ENCODE measurements at places on chromosomes 7 and 10.
A peak's percentile ranks its signal among the peaks of the same experiment; 100 is the strongest.

DNA sequence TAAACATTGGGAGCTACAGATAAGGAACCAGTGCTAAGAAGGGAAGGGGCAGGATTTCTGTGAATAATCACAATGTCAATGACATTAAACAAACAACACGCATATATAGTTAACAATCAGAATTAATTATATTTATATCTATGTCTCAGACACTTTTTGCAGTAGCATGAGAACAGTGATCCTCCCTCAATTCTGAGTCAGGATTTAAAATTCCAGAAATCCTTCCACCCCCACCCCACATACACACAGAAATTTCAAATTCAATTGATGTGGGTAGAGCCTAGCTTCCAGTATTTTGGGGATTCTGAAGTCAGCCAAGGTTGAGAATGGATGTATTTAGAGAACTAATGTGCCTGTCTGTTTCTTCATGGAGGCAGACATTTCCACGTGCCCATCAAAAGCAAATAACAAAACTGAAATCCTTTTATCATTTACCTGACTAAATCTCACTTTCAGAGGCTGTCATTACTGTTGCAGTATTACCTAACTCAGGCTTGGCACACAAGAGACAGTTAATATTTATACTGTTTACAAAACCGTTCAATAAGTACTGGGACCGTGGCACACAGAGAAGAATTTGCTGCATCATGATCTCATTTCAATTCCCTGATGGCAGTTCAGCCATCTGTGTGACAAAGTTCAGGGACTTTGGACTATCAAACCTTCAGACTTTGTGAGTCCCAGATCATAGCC is 116.6 kb upstream of the PALS2 start:
- no peak for DNase-seq

DNA sequence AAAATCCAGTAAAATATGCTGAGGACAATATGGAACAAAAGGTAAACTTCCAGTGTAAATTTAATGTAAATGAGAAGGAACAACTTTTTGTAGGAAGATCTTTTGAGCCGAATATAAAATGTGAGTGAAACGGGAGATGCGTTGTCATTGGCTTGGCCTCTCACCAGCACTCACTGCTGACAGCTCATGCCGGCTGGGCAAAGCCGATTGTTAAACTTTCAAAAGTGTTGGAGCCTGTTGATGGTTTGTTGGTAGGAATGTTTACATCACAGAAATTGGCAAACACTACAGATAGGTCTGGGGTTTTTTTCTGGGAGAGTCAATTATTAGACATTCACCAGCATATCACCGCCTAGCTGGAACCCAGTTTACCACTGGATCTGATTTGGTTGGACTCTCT is 6.1 kb downstream of the PSTK start:
- DNase-seq, result no peak

GRCh38 chr10:113627836-113628235 is 36.0 kb downstream of the NRAP start:
- no peak for DNase-seq

DNA sequence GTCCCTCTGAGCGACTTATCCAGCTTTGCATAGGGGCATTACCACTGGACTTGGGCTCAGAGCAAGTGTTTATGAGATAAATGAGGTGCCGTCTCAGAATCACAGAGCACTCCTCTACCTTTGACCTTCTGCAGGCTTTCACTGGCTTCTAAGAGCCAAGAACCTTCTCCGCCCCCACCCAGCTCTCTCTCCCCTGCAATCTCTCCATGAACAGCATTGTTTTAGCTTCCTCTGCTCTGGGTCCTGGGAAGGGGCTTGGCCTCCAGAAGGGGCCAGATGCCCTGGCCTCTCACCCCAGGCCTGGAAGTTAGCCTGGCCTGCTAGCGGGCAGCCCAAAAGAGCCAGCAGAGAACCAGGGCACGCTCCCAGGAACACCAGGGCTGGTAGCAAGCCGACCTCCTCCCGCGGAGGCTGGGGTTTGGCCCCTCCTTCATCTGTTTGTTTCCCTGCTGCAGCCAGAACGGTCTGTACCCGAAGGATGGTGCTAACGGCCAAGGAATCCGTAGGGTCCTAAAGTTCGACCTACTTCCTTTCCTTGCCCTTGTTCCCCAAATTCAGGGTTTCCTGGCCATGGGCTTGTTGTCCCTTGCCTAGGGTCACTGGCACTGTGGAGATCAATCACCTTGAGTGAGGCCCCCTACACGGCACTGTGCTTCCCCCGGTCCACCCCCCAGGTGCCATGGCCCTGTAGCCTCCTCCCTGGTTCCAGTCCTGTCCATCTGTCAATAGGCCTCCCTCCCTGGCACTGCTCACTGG is 18.7 kb upstream of the DDIT4 start:
- no peak for DNase-seq

DNA sequence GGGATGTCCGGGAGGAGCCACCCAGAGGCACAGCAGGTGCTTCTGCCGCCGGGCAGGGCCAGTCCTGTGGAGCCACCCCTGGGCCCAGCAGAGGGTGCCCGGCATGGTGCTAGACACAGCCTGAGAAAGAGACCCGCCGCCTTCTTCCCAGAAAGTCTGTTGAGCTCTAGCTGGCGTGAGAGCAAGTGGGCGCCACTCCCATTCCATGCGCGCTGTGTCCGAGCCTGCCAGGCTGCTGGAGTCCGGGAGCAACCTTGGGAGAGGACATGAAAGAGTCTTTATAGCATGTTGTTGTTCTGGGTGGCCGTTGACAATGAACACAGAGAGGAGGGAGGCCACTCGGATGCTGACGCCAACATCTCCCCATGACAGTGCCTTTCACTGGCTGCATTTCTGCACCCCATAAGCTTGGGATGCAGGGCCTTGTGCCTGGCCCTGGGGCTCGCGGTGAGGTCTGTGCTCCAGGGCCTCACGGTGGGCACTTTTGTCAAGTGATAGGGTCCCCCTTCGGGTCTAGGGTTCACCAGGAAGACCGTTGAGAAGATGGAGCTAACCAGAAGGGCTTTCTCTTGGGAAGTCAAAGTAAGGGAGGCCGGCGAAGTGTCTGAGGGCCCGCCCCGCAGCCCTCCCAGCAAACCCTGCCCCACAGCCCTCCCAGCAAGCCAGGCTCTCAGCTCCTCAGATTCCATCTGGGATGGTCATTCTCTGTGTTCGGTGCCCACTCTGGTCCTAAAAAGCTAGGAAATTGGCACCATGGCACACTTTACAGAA is 47.3 kb downstream of the NKX6-2 start:
- no peak for DNase-seq

DNA sequence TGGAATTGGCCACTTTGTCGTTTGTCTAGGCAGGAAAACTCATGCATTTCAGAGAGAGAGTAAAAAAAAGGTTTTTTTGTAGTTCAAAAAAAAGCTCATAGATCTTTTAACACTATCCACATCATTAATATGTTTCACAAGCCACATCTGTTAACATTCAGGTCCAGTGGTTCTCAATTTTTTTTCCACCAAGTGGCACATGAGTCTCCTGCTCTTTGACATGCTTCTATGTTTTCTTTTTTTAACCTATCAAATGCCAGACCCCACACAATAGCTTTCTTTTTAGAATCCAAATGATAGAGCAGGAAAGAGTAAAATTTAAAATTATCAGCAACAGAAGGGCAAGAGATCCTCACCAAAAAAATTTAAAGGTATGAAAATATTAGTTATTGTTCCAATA is 20.3 kb downstream of the NOD1 start:
- DNase-seq, result no peak

DNA sequence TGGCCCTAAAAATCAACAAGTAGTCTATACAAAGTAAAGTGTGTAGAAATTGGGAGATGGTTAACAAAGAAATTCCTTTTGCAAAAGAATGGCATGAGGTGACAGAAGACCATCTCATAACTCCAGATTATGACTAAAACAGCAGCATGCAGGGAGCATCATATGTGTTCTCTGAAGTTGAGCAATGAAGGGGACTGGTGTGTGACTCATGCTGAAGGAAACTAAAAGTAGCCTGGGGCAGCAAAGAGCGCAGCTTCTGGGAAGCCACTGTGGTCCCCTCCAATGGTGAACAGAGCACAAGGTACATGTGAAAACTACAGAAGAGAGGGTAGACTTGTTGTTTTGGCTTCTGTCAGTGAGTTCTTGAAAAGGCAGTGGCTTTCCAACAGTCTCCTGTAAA is 133.4 kb downstream of the MACC1 start:
- DNase-seq, result no peak

GRCh38 chr7:139991269-139991666 is 71.5 kb downstream of the PARP12 start:
- DNase-seq, result no peak

DNA sequence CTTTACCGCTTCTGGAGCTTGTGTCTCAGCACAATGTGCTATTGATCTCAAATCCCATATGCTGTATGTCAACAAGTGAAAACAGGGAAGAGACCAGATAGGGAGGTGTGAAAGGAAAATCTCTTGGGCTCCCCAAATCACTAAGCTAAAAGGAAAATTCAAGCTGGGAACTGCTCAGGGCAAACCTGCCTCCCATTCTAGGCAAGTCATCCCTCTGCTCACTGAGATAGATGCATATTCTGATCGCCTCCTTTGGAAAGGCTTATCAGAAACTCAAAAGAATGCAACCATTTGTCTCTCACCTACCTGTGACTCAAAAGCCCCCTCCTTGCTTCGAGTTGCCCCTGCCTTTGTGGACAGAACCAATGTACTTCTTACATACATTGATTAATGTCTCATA is 161.1 kb upstream of the LYZL1 start:
- no peak for DNase-seq

DNA sequence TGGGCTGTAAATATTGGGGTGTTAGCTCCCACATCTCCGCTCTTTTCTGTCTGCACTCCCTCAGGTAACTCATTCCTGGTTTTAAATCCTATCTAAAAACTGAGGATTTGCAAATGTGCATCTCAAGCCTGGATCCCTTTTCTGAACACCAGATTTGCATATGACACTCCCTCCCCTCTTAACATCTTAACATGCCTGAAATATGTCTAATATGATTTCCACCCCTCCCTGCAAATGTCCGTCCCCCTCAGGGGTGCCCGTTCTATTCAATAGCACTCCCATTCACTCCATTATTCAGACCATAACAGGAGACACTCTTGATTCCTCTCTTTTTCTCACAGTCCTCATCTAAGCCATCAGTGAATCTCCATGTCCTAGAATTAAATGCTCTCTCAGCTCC is 8.3 kb upstream of the CALD1 start:
- no peak for DNase-seq

DNA sequence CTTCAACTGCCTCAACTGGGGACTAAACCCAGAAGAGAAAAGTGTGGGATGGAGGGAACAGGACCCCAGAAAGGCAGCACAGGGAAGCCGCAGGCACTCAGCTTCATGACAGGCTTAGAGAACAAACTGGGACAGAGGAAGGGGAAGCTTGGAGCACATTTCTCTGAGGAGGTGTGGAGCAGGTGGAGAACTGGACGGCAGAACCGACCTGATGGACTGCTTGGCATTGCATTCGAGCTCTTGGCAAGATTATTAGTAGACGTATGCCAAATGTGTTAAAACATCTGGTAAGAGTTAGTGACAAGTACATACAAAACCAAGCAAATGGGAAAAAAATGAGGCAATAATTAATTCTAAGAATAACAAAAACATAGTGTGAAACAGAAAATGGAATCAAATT is 335.7 kb downstream of the SFMBT2 start:
- no peak for DNase-seq

DNA sequence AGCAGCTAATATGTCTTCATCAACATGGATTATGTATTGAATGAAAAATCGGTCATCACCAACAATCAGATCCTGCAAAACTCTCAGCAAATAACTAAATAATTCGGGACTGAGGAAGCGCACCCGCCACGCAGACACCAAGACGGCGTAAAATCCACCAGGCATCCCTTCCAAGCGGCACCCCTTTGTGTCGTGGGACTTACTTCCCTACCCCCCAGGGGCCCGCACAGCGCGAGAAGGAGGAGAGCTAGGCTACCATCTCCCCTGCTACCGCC is 721 bp downstream of the ARL3 start:
- no peak for DNase-seq

GRCh38 chr7:29319719-29320521 is 125.3 kb downstream of the CHN2 start:
- no peak for DNase-seq

- no peak for DNase-seq
These were observed 411.4 kb downstream of the PAXIP1 start for GRCh38 chr7:154591544-154591943.

- DNase-seq, result peak; percentile 63
These were observed 811 bp downstream of the RGS10 start for GRCh38 chr10:119541459-119542356.

GRCh38 chr7:30027065-30027456 is 559 bp upstream of the FKBP14 start:
- DNase-seq, result no peak

DNA sequence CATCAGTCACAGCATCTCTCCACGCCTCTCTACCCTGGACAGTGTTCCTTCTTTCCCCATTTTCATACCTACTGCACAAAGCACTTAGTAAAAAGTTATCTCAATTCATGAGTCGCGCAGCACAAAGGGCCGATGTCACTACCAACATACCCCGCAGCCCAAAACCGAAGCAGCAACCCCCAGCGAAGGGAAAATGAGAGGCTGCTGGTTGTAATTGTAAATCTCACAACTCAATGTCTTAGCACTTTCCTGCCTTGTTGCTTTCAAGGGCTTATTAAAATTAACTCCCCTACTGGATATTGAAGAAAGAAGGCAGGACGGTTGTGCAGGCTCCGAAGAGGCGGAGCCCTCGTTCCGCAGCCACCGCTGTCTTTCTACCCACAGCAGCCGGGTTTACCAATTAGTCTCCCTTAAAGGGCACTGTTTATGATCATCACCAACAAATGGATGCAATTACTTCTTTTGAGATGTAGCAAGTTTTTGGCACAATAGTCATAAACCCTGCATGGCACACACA is 6.5 kb downstream of the DIP2C start:
- no peak for DNase-seq

DNA sequence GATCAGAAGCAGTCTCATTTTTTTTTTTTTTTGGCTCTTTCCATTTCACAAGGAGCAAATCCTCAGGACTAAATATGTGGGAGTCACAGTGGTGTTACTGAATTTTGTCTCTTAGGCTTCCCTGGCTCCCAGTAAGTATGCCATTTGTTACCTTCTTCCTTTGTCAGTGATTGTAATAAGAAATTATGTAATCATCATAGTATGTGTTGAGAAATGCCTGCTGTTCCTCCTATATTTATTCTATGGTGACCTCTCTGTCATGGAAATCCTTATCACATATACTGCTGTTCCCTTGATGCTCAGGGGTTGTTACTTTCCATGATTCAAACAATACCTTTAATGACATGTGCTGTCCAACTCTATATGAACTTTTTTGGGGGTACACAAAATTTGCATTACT is 4.8 kb upstream of the OR9A4 start:
- no peak for DNase-seq

- peak; percentile 35 for DNase-seq
These were observed 173.6 kb upstream of the IMMP2L start for GRCh38 chr7:111735661-111736551.

- DNase-seq, result no peak
These were observed 34.2 kb upstream of the TCERG1L start for GRCh38 chr10:131345691-131346090.

DNA sequence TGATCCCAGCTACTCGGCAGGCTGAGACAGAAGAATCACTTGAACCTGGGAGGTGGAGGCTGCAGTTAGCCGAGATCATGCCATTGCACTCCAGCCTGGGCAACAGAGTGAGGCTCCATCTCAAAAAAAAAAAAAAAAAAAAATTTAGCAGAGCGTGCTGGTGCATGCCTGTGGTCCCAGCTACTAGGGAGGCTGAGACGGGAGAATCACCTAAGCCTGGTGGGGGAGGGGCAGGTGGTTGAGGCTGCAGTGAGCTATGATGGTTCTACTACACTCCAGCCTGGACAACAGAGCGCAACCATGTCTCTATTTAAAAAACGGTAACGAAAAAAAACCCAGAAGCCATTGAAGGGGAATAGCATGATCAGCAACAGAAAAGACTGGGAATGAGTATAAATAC is 89.9 kb downstream of the ARHGAP12 start:
- DNase-seq, result no peak
